Neural cell (in vitro differentiated cells): ENCODE measurements at places on chromosomes 16 and 17. TPM values are rescaled to one million over a fixed set of nuclear protein-coding genes. Genes with fewer than 3 reads are reported as not detected.

The CARD14 gene
- polyA plus RNA-seq: 0.12 TPM in 1 of 2 replicates, not detected in the other

The NPB gene
- 1.3 and 1.7 TPM in 2 replicates for polyA plus RNA-seq

The TP53TG3B gene
- polyA plus RNA-seq: not detected in 2 replicates

The CXCL16 gene
- not detected in 2 replicates for polyA plus RNA-seq

The TMEM97 gene
- polyA plus RNA-seq: 16.9 and 19.0 TPM in 2 replicates

The CLTC gene
- polyA plus RNA-seq: 189 and 218 TPM in 2 replicates
